CD4-positive, alpha-beta T cell (primary cell): ENCODE measurements at places on chromosomes 11 and 22. TPM values are rescaled to one million over a fixed set of nuclear protein-coding genes. Genes with fewer than 3 reads are reported as not detected.

Gene RAB38
- 0.28 TPM for total RNA-seq

Gene OR51E2
- total RNA-seq = not detected

DNA sequence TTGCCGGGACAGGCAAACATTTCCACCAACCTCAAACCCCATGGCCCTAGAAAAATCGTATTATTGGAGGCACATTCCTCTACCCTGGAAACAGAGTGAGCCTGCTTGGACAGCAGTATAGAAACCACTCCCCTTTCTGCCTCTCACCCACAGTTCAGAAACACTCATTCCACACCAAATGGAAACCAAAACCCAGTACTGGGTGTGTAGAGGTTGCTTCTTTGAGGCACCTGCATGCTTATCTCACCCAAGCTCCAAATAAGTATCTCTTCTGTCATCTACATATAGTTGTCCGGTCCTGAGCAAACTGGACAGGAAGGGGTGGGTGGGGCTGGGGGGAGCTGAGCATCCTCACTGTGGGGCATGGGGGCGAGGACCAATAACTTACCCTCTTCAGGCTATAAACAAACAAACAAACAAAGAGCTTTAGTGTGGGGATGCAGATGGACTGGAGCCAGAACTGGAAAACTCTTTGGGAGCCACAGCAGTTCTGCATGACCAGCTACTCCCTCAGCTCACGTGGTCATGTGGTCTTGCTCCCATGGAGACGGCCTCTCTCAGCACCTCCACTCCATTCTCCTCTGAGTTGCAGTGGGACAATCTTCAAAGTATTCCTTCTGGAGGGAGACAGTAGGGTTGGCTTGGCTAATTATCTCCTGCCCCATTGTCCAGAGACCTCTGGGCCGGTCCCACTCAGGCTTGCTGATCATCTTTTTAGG, 1.0 kb upstream of the PLAAT2 start:
- H3K36me3 ChIP-seq = no peaks in the 10 kb centered on the region
- peaks cover 54% of the 10 kb centered on the region for H3K4me1 ChIP-seq
- DNase-seq = no peak
- no peaks in the 10 kb centered on the region for H3K27me3 ChIP-seq

- no peaks in the 10 kb centered on the region for H3K27me3 ChIP-seq
- H3K4me3 ChIP-seq = no peak overlapping the region
- H3K27ac ChIP-seq = no peak overlapping the region
- no peaks in the 10 kb centered on the region for H3K36me3 ChIP-seq
- DNase-seq = no peak
These were observed 3.5 kb upstream of the TCF20 start for GRCh38 chr22:42273855-42274451.

DNA sequence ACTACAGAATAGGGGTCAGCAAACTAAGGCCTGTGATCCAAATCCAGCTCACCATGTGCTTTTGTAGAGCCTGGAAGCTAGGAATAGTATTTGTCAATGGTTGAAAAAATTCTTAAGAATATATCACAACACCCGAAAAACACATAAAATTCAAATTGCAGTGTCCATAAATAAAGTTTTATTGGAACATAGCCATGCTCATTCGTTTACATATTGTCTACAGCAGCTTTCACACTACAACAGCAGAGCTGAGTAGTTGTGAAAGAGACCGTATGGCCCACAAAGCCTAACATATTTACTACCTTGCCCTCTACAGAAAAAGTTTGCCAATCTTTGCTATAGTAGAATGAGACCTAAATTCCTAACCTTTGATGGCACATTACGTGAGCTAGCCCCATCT, 125.7 kb downstream of the CADM1 start:
- no peaks in the 10 kb centered on the region for H3K27me3 ChIP-seq
- H3K36me3 ChIP-seq = no peaks in the 10 kb centered on the region
- no peak overlapping the region for H3K4me3 ChIP-seq
- no peak for DNase-seq
- H3K4me1 ChIP-seq = no peaks in the 10 kb centered on the region
- no peak overlapping the region for H3K27ac ChIP-seq
